ENCODE measurements at places on chromosomes 3 and 15.

DNA sequence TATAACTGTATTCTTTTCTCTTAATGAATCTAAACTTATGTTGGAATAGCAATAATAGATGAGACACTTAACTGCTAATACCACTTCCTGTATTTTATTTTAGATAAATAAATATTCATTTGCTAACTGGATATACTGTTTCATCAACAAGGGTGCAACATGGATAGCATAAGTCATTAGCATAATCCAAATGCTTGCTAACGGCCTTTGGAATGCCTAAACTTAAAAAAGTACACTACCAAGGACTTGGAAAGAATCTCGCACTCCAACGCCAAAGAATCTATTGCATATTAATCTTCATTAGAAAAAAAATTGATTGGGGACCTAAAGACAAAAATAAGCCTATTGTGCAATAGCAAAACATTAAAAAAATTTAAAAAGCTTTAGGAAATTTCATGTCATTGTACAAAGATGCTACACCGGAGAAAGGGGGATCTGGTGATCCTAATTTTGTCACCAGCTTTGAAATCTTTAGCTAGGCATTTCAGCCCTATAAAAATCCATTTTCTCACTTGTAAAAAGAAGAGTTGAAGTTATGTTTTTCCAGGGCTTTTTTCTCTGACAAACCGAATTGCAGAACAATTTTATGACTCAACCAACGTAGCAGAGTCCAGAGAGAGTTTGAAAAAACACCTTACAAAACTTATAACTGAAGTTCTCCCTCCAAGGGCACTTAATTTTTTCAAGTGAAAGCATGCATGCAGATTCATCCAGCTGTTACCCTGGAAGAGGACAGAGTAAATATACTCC is 4.1 kb downstream of the VGLL3 start:
- no peak for DNase-seq

DNA sequence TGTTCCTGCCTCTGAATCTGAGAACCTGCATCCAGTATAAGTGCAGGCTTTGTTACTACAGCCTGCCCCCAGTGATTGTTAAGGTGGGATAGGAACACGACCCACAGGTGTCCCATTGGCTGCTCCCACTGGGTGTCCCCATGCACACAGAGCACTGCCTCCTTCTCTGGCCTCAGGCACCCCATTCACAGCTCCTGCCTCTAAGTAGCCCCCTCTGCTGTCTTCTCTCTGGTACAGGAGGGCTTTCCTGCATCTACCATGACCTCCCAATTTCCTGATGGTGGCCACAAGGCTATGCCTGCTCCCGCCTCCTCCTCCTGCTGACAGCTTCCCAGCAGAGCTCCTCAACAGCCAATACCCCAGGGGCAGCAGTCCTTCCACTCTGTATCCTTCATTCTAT is 238.6 kb upstream of the TMC3 start:
- DNase-seq, result no peak

- DNase-seq, result peak; percentile 33
These were observed 37.8 kb downstream of the HMCES start for GRCh38 chr3:129316248-129317013.

DNA sequence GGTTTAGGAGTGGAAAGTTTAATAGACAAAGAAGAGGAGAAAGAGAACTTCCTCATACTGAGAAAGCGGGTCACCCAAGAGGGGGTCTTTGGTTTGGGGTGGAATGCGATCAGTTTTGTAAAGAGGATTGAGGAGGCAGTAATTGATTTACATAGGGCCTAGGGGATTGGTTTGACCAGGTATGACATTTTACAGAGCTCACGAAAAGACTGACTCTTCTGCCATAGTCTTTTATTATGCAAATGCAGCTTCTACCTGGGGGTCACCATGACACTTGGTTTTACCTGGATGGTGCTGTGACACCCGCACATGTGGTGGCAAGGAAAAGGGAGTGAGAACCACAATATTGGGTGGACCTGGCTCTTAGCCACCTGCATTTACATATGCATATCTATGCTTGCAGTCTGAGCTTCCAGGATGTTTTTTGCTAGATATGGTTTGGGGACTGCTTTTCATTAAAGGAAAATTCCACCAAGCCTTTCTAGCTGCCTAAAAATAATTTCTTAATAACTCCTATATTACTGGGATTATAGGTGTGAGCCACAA is 6.9 kb upstream of the NME9 start:
- no peak for DNase-seq

GRCh38 chr3:99520513-99520912 is 117.9 kb upstream of the COL8A1 start:
- no peak for DNase-seq

DNA sequence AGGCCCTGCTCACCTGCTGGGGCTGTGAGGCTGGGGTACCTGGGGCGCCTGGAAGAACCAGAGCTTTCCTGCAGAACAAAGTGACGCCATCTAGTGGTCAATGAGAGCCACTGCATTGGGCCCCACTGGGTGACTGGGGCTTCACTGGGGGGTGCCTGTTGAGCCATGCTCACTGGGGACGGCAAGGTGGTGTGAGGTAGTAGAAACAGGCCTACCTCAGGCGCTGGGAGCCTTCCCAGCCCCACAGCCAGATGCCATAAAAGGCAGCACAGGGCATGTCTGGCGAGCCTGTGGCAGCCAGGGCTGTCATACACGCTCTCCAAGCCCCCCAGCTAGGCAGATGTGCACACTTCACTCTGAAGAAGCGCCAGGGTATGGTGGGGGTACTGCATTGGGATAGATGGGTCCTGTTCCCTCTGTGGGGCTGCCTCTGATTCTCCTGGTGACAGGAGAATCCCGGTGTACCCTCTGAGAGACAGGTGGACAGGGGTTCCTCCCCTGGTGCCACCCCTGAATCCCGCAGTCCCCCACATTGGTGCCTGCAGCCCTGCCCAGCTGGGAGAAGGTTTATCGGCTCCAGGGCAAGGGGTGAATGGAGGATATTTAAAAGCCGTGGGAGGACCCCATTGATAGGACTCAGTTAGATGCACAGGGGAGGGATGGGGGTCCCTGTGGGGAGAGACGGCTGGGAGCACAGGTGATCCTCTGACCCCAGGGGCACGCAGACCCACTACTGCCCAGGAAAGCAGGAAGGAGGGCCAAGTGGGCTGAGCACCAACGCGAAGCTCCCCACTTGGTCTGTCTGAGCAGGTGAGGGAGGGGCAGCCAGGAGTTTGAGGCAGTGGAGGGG is 178.8 kb downstream of the NSMCE3 start:
- no peak for DNase-seq

- no peak for DNase-seq
These were observed 30.8 kb downstream of the LRRC28 start for GRCh38 chr15:99282121-99282520.

GRCh38 chr3:83500422-83500821 is 1458.4 kb upstream of the CADM2 start:
- no peak for DNase-seq

DNA sequence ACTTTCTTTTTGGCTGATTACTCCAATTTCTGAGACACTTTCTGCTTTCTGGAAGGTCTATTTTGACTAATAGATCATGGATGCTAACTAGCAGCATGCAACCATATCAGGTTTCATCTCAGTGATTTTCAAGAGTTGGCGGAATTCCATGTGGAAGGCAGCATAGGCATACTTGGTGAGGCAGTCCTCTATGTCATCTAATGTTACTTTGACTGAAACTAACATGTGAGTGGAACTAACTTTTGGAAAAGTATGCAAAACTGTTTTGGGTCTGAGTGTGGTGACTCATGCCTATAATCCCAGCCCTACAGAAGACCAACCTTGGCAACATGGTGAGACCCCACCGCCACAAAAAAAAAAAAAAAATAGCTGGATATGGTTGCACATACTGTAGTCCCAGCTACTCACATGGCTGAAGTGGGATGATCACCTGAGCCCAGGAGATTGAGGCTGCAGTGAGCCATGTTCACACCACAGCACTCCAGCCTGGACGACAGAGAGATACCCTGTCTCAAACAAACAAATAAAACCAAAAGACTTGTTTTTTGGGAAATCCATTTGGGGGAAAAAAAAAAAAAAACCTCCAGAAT is 1033.7 kb downstream of the ROBO1 start:
- no peak for DNase-seq

- no peak for DNase-seq
These were observed 117.2 kb upstream of the LRRC3B start for GRCh38 chr3:26505399-26505798.

GRCh38 chr3:188150982-188151381 is 3.0 kb upstream of the LPP start:
- no peak for DNase-seq

DNA sequence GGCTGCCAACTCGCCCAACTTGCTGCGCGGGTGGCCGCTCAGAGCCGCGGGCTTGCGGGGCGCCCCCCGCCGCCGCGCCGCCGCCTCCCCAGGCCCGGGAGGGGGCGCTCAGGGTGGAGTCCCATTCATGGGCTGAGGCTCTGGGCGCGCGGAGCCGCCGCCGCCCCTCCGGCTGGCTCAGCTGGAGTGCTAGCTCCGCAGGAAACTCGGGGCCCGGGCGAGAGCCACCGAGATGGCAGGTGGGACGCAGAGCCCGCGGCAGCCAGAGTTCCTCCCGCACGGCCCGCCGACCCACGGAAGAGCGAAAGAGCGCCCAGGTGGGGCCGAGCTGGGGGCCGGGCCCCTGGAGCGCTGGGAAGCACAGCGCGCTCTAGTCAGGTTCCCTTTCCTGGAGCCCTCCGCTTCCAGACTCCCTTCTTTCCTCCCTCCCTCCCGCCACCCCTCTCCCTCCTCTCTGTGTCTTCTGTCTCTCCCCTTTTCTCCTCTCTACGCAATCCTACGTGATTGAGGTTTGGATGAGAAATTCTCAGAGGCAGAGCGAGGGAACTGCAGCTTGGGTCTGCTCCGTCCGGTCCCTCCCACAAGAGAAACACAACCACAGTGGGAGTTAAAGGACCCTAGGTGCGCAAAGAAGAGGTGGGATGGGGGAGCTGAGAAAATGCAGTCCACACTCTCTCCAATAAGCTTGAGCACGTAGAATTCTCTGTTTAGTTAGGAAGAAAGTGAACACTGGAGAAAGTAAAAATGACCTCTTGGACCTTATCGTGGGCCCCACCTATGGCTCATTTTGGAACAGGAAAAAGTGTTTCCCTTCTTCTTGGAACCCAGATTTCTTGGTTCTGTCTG is 317.3 kb downstream of the FGF12 start:
- no peak for DNase-seq

GRCh38 chr3:8506571-8507061 is 5.0 kb downstream of the LMCD1 start:
- DNase-seq, result no peak

DNA sequence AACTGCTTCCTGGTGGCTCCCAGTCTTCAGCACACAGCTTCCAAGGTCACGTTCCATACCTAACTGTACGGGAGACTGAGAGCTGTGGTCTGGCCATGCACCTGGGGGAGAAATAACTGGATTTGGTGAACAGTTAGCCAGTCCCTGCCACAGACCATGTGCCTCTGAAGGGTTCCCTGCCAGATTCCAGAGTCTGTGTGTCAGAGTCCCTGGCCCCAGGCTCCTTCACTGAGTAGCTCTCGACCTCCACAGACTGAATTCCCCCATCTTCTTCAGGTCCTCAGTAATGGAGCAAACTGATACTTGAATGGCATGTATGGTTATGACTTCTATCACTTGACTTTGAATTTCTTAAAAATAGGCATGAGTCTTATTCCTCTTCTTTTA is 17.5 kb downstream of the MKRN2OS start:
- DNase-seq, result no peak

GRCh38 chr3:140370686-140371085 is 307.2 kb upstream of the TRIM42 start:
- no peak for DNase-seq
